CD8-positive, alpha-beta T cell (primary cell): ENCODE measurements at places on chromosomes 11 and 22. TPM values are rescaled to one million over a fixed set of nuclear protein-coding genes. Genes with fewer than 3 reads are reported as not detected.

- no peak for DNase-seq
Observed at GRCh38 chr22:19748991-19749664, 11.4 kb upstream of the TBX1 start.

DNA sequence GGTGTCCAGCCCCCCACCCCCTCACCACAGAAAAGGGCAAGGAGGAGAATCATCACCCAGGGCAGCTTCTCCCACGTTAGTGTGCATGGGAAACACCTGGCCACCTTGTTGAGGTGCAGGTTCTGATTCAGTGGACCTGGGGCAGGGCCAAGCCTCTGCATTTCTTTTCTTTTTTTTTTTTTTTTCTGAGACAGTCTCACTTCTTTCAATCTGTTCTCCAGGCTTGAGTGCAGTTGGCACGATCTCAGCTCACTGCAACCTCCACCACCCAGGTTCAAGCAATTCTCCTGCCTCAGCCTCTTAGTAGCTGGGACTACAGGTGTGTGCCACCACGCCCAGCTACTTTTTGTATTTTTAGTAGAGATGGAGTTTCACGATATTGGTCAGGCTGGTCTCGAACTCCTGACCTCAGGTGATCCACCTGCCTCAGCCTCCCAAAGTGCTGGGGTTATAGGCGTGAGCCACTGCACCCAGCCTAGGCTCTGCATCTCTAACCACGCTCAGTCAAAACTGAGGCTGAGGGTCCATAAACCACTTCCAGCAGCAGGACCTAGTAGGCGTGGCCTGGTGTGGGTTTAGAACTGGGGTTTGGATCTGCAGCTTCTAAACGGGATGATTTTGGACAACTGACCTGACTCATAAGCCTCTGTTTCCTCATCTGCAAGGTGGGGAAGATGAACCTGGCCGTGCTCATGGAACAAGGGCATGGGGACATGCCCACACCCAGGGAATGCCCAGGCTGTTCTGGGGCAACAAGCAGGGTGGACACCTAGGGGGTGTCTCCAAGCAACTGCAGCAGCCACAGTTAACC lies 734 bp downstream of the ZP1 start:
- no peak for DNase-seq

DNA sequence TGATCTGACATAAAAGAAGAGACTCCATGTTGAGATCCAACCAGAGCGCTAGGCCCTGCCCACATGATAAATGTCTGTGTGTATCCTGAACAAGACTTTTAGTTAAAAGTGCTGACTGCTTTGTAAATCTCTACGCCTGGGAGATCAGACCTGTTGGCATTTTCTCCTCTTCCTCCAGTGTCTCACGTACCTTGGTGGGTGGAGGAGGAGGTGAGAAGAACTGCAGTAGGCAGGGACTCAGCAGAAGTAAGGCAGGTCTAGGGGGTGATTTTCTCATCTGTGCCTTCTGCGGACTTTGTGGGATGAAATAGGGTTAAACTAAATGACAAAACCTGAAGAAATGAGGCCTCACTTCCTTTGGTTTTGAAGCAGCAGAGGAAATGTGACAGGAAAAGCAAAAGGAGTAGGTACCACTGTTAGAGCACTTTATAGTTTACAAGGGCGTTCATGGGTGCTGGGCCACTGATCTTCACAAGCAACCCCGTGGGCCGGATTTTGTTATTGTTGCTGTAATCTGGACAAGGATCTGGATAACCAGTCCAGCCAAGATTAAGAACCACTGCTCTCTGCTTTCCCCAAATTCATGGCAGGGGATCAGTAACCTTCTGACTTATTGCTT lies 36.7 kb upstream of the PLET1 start:
- no peak for DNase-seq

- DNase-seq = no peak
Observed at GRCh38 chr22:34567367-34567766, 498.6 kb upstream of the ISX start.

The PKDREJ gene
- total RNA-seq = not detected

DNA sequence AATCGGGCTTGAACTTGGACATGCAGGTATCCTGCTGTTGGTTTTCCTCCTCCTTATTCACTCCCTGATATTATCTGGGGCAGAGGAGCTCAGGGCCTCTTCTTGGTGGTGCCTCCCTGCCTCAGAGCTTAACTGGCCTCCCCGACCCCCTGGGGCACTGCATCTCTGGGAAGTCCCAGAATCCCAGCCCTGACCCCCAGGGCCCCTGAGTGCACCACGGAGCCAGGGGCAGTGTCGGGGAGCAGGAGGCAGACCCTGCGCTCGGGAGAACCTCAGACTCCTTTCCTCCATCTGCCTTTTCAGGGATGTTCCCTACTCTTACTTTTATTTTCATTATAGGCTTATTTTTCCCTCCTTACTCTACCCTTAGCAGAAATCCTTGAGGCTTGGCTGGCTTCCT lies 537.0 kb downstream of the BRD1 start:
- no peak for DNase-seq

The C11orf16 gene
- total RNA-seq = not detected

GRCh38 chr11:118715245-118715831 lies 35.9 kb upstream of the TREH start:
- DNase-seq = no peak

The MTMR2 gene
- total RNA-seq = 12.9 TPM

The MMP8 gene
- total RNA-seq = not detected

GRCh38 chr22:39703091-39703490 lies 132.5 kb downstream of the CACNA1I start:
- no peak for DNase-seq

- no peak for DNase-seq
Observed at GRCh38 chr11:40642284-40642683, 817.2 kb downstream of the LRRC4C start.

DNA sequence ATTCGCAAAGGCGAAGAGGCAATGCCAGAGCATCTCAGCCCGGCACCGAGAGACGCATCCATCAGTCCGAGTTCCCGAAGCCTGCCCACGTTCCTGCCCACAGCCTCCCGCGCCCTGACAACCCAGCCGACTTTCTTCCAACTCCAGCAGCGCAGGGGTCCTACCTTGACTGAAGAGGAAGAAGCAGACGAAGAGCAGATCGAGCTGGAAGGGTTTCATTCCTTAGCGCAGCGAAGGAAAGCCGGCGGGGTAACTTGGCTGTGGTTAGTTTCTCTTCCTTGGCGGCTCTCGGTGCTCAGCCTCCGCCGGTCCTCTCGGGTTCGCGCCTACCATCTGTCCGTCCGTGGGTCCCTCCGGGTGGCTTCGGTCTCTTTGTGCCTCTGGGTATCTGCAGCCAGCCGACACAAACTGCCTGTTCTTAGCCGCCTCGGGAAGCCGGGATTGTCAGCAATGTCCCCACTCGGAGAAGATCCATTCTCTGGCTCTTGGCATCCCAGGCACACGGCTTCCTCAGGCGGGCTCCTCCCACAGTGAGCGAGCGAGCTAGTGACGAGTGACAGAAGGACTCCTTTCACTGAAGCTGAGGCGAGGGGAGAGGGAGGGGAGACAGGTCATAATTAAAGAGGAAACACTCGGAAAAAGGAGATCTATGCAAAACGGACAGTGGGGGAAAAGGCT lies at the start of gene KIRREL3:
TSS of gene KIRREL3 (minus strand) at position 480 of the 678 bp plus-strand sequence.
- no peak for DNase-seq

DNA sequence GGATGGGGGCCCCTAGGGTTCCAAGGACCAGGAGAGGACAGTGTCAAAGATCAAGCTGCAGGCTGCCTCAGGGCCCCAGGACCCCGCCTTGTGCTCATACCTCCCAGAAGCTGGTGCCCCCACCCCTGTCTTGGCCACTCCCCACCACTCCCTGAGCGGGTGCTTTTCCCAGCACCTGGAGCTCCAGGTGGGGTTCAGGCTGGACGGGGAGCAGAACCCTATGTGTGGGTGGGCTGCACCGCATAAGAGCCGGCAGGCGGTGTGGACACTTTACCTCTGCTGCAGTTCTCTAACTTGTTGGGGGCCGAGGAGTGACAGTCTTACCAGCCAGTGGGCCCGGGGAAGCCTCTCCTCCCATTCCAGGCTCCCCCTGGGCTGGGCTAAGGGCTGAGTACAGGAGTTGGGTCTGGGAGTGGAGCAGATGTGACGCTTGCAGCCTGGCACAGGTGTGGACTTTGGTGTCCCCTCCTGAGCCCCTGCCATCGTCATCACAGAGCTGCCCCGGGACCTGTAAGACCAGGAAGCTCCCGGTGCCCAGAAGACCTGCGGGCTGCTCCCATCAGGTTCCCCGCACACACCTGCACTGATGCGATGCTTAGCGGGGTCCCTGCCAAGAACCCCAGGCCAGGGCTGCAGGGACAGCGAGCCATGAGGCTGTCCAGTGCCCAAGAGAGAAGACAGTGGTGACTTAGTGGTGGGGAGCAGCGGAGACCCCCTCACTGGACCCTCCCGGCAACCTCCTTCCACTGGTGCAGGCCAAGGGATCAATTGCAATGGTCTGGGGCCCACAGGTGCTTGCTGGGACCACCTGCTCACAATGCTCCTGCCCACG lies 674.5 kb downstream of the BRD1 start:
- DNase-seq = no peak

DNA sequence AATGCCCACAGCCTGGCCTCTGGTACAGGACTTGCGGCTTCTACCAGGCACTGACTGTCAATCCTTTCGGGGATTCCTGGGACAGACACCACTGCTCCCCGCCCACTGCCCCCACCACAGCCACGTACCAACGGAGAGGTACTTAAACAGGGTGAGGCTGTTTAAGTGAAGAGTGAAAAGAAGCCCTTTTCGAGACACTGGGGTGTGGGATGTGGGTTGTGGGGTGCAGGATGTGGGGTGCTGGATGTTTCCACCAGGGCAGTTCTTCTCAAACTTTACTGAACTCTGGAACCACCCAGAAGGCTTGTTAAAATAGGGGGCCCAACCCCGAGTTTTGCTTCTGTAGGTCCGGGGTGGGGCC lies 34.2 kb upstream of the PRR5 start:
- no peak for DNase-seq

GRCh38 chr22:31289344-31289743 lies 2.9 kb downstream of the PIK3IP1 start:
- no peak for DNase-seq

The ARHGAP20 gene
- not detected for total RNA-seq
